ENCODE measurements at places on chromosomes 5 and 9. TPM values are rescaled to one million over a fixed set of nuclear protein-coding genes. Genes with fewer than 3 reads are reported as not detected.

Gene CCDC112
- total RNA-seq = 2.1 TPM

Gene P4HA2
- 29.8 TPM for total RNA-seq

Gene EPB41L4A
- total RNA-seq = 27.6 TPM

Gene TAF1L
- total RNA-seq = under 0.01 TPM

Gene LTC4S
- 0.39 TPM for total RNA-seq

Gene OCLN
- total RNA-seq = 0.90 TPM

Gene IFNK
- total RNA-seq = not detected

Gene CAMK2A
- not detected for total RNA-seq

Gene CLIC3
- not detected for total RNA-seq

Gene CCDC183
- total RNA-seq = 0.51 TPM

Gene IL4
- not detected for total RNA-seq

Gene CENPK
- 6.3 TPM for total RNA-seq

Gene PCDHB2
- 0.39 TPM for total RNA-seq

Gene CDH6
- total RNA-seq = not detected

Gene PCDHGA11
- total RNA-seq = 4.0 TPM

Gene DRD1
- not detected for total RNA-seq

Gene FGF18
- total RNA-seq = not detected

Gene DNAI1
- total RNA-seq = not detected

Gene EIF4E1B
- total RNA-seq = not detected

Gene CFAP77
- 0.13 TPM for total RNA-seq

Gene GABRA1
- total RNA-seq = not detected

Gene C9orf153
- total RNA-seq = 0.38 TPM

Gene EDIL3
- under 0.01 TPM for total RNA-seq

Gene PLGRKT
- 6.9 TPM for total RNA-seq

Gene ICE1
- 17.5 TPM for total RNA-seq

Gene PCDHGA6
- total RNA-seq = 1.2 TPM

Gene FCN2
- not detected for total RNA-seq

Gene DENND4C
- 93.1 TPM for total RNA-seq

Gene MEGF10
- 3.4 TPM for total RNA-seq

Gene DND1
- total RNA-seq = 0.13 TPM

Gene SLC25A2
- under 0.01 TPM for total RNA-seq

Gene NRG2
- total RNA-seq = 0.51 TPM

Gene IFNA2
- not detected for total RNA-seq

Gene NPM1
- 643 TPM for total RNA-seq

Gene GNA14
- 72.2 TPM for total RNA-seq

Gene CKMT2
- 0.38 TPM for total RNA-seq

Gene PLPP1
- total RNA-seq = 181 TPM

Gene SLC6A7
- not detected for total RNA-seq

Gene NDUFS4
- 97.9 TPM for total RNA-seq

Gene MGAT1
- 67.9 TPM for total RNA-seq

Gene C9
- under 0.01 TPM for total RNA-seq

Gene GCNT1
- 6.3 TPM for total RNA-seq

Gene SLCO6A1
- total RNA-seq = not detected
